Ammon's horn (tissue), 1 donor: ENCODE measurements at places on chromosomes 5 and 9.

GRCh38 chr9:134338394-134339182 lies 12.3 kb downstream of the RXRA start:
- DNase-seq = peak; percentile 69

DNA sequence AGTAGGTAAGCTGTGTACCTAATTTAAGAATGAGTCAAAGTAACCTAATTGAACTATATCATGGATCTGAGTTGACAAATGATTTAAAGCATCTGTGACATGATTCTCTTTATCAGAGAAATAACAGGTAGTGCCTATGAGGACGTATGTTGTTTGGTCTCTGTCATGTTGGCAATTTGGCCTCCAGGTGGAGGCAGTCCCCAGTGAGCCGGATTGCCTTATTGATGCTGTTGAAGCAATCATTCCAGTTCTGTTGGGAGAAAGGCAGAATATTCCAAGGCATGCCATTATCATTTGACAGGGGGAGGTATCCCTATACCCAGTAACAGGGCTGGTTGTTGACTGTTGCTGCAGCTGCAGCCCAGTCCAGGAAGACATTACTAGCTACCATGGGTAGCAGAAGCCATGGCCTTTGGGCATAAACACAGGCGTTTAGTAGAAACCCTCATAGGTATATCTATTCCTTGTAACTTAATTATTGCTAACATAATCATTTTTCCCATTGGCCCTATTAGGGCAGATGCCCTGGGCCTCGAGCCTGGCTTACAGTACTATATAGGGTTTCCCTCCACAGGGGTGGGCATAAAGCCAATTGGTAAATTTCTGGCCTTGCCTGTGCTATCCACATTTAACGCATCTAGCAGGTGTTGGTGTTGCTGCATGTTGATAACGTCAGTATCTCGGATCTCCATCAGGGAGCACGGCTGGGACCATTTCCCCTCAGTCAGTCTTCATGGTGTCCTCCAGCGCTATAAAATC lies 12.2 kb upstream of the SLC22A4 start:
- DNase-seq = no peak

DNA sequence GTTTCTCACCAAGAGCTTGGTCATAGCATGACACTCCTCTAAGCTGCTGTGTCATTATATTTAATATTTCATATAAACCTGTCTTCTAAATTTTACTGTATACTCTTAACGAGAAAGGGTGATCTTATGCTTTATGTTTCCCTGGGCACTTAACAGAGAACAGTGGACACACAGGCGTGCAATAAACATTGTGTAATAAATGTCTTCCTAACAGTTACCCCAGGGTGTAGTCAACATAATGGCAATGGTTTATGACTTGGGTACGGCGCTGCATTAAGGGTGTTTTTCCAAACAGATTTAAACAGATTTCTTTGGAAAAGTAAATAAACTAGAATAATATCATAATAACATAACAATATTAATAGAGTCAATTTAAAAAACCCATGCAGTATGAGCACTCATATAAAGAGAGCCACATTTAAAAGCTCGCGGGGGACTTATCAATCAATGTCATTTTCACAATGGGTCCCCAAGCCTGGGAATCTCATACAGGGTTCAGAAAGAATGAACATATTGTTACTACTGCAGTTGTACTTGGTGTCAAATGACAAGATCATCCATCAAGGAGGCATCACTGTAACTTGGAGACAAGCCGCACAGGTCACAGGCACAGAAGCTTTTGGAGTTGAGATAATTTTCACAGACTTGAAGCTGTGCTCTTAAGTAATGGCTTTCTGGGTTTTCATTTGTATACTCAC lies 376.4 kb downstream of the CTNND2 start:
- no peak for DNase-seq

GRCh38 chr5:152529440-152529839 lies 124.4 kb upstream of the NMUR2 start:
- DNase-seq = no peak

DNA sequence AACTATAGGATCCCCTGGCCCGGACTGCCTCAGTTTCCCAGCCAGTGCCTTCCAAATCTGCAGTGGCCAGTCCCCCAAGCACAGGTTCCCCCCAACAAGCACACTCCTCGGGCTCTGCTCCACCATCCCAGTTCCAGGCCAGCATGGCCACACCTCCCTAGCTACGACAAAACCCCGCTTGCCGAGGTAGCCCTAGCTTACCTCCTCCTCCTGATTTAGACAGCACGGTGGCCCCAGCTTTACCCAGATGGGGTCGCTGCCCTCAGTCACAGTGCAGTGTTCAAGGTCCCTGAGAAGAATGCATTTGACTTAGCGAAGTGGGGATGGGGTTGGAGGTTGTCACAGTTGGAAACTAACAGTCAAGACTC lies 40.8 kb upstream of the GARNL3 start:
- DNase-seq = no peak
